NCI-H1092 treated with DMSO at 0.1 percent for 48 hours (cell line): ENCODE measurements at places on chromosomes 6 and 20.

- peak; percentile 46 for DNase-seq
These were observed at the start of gene EZR for GRCh38 chr6:158819213-158819976. EZR (minus strand) TSS chr6:158819368; CDS start chr6:158818093, 1,275 bp downstream.

- no peak for DNase-seq
These were observed 76.6 kb upstream of the QKI start for GRCh38 chr6:163337958-163338357.

DNA sequence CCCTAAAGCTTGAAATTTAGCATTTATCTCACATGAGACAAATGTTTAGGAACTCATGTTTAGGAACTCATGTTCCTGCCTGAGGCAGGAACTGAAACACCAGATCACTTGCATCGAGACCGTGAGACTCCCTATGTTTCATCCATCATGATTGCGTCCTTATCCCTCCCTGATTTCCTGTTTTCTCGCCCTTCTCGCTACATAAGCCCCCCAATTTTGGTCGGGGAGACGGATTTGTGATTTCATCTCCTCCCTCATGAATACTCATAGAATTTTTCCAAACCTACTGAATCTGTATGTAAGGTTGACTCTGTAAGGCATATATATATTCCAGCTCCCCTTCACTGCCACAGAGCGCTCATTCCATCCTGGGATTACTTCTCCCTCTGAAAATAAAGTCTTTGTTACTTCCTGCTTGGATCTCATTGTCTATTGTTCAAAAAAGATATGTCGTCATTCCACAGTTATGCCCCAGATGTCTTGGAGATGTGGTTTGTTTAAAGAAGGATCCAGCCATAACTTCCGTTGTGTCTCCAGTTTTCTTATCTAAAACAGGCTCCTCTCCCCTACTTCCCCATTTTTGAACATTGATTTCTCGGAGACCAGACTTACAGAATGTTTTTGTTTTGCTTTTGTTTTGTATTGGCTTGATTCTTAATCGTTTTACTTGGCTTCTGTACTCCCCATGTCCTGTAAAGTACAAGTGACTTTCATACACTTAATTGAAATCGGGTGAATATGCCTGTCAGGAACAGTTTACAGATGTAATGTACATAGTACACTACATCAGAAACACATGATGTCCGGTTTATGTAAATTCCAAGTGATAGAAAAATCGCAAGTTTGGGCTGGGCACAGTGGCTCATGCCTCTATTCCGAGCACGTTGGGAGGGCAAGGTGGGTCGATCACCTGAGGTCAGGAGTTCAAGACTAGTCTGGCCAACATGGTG lies 118.7 kb downstream of the HFE start:
- peak; percentile 40 for DNase-seq

DNA sequence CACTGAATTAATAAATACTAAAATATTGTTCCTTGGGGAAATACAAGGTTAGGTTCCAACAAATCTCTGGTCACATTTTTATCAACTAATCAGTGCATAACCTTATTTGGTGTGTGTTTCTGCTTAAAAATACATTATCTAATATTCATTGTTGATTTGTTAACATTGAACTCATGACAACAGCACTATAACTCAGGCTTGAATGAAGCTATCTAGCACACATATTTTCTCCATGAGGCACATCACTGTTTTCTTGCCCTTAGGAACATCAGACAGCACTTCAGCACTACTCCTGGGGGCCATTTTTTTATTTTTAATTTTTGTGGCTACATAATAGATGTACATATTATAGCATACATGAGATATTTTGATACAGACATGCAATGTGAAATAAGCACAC lies 277.2 kb upstream of the NT5E start:
- no peak for DNase-seq

- peak; percentile 49 for DNase-seq
These were observed 580 bp downstream of the VEGFA start for GRCh38 chr6:43770372-43771209.

- no peak for DNase-seq
These were observed 299.9 kb upstream of the BMP2 start for GRCh38 chr20:6467562-6467961.

GRCh38 chr6:39882531-39882899 lies 51.7 kb downstream of the MOCS1 start:
- DNase-seq: no peak

DNA sequence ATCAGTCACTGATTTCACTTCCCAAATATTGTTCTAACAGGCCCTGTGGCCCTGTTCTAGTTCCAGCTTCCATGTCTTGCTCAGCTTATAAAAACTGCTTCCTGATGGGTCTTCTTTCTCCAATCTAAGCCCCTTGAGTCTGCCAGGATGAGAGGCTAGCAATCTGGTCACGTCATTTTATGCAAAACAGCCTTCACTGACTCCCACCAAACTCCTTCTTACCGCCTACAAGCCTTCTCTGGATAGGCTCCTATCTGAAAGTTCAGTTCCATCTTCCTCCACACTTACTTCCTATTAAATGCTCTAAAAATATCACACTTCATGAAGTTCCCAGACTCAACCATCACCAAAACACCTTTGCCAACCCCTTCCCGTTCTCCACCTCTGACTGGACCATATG lies 15.5 kb downstream of the CRNKL1 start:
- no peak for DNase-seq

GRCh38 chr6:4603291-4603690 lies 172.9 kb upstream of the CDYL start:
- no peak for DNase-seq
